ENCODE measurements at places on chromosomes 4 and X. TPM values are rescaled to one million over a fixed set of nuclear protein-coding genes. Genes with fewer than 3 reads are reported as not detected.
A peak's percentile ranks its signal among the peaks of the same experiment; 100 is the strongest.

DNA sequence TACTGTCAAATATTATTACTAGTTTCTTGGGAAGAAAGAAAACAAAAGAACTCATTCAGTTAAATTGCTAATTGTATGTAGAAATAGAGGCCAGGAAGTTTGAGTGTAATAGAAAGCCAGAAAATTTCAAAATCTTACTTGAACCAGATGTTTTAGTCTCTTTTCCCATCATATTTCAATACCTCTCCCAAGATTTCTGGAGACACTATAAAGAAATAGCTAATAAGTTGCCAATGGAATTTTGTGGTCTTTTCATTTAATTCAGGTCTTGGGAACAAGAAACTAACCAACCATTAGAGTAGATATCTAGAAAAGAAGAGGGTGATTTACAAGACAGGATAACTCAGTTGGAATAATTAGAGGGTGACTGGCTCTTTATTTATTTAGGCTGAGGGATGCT, 112.2 kb downstream of the AGTR2 start:
- no peaks in the 10 kb centered on the region for H3K36me3 ChIP-seq
- no peaks in the 10 kb centered on the region for H3K4me1 ChIP-seq
- DNase-seq, result no peak
- no peaks in the 10 kb centered on the region for H3K27me3 ChIP-seq

DNA sequence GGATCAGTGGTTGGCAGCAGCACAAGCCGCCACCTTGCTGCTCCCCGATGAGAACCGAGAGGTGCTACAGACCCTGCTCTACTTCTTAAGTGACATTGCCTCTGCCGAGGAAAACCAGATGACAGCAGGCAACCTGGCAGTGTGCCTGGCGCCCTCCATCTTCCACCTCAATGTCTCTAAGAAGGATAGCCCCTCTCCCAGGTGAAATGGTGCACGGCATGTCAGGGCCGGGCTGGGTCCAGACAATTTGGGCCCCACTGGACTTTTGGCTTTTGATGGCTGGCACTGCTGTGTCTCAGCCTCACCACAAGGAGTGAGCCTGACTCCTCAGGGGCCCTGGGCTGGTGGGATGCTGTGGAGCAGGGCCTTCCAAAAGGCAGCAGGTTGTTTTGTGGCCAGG, 74.1 kb downstream of the STARD8 start:
- peaks cover 2% of the 10 kb centered on the region for H3K36me3 ChIP-seq
- no peak overlapping the region for H3K4me3 ChIP-seq
- DNase-seq, result peak; percentile 46
- H3K27ac ChIP-seq, result no peak overlapping the region

- H3K27ac ChIP-seq, result no peak overlapping the region
- H3K27me3 ChIP-seq, result no peaks in the 10 kb centered on the region
- H3K4me1 ChIP-seq, result no peaks in the 10 kb centered on the region
- H3K36me3 ChIP-seq, result no peaks in the 10 kb centered on the region
- DNase-seq, result no peak
These were observed 53.0 kb downstream of the MID1IP1 start for GRCh38 chrX:38854305-38854704.

The GNRHR gene
- total RNA-seq, result not detected

GRCh38 chr4:118281611-118282442, 71.0 kb downstream of the PRSS12 start:
- no peaks in the 10 kb centered on the region for H3K27me3 ChIP-seq
- no peak for DNase-seq
- peak overlapping the region; percentile 84 for H3K27ac ChIP-seq

DNA sequence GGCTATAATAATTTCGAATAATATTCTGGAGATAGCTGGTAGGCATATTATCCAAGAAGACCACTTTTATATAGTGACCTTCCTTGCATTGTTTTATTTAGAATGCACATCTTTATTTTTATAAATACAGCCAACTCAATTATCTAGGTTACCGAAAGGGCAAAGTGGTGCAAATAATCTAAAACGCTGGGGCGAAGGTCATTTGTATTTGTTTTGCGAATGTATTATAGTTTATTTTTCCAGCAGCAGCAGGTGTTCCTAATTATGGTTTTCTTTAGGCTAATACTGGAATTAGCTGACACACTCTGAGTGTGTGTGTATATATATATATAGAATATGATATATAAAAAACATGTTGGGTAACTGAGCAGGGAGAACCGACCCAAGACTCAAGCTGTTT, 48.1 kb upstream of the RAP2C start:
- H3K4me3 ChIP-seq, result no peak overlapping the region
- no peaks in the 10 kb centered on the region for H3K36me3 ChIP-seq
- DNase-seq, result no peak
- H3K27me3 ChIP-seq, result no peaks in the 10 kb centered on the region

The TMEM129 gene
- 37.0 TPM for total RNA-seq

The LAGE3 gene
- total RNA-seq, result 19.8 TPM

DNA sequence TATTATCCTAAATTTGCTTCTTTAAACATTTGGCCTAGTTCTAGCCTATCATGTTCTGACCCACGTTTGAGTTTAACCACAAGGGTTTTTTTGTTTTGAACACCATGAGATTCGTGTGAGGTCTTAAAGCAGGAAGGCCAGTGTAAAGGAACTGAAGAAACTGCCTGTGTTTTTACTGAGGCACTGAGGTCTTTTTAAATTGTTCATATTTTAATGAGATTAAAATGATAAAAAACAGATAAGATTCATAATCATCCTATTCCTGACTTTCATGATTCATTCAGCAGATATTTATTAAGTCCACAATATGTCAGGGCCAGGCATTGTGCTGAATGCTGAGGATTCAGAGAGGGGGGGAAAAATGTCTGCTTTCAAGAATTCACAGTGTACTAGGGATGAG, 3.2 kb downstream of the RPS6KA3 start:
- H3K27me3 ChIP-seq, result no peaks in the 10 kb centered on the region
- no peak for DNase-seq
- peak overlapping the region; percentile 69 for H3K27ac ChIP-seq
- H3K4me1 ChIP-seq, result peaks cover 12% of the 10 kb centered on the region
- H3K36me3 ChIP-seq, result no peaks in the 10 kb centered on the region
- no peak overlapping the region for H3K4me3 ChIP-seq

The ANTXR2 gene
- 27.0 TPM for total RNA-seq

GRCh38 chr4:81038636-81039350, 8.3 kb downstream of the BMP3 start:
- H3K4me1 ChIP-seq, result no peaks in the 10 kb centered on the region
- H3K4me3 ChIP-seq, result no peak overlapping the region
- no peak overlapping the region for H3K27ac ChIP-seq
- H3K27me3 ChIP-seq, result peaks cover 22% of the 10 kb centered on the region
- H3K36me3 ChIP-seq, result no peaks in the 10 kb centered on the region
- no peak for DNase-seq

DNA sequence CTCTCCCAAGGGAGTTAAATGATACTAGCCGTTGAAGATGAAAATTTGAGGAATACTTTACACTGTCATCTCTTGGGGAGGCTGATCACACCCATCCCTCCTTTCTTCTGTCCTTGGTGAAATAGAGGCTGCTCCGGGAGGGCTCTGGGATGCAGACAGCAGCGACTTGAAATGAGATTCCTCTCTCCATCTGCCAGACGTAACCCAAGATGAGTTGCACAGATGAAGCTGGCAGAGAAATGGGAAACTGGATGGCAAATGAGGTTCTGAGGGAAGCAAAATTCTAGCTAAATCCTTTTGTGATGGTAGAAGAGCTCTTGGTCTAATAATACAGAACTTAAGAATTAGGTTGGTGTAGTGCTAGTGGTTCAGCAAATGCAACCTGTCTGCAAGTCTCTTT, 201.4 kb downstream of the AASDH start:
- no peaks in the 10 kb centered on the region for H3K27me3 ChIP-seq
- no peak overlapping the region for H3K4me3 ChIP-seq
- DNase-seq, result no peak
- H3K27ac ChIP-seq, result no peak overlapping the region
- peaks cover 8% of the 10 kb centered on the region for H3K4me1 ChIP-seq
- no peaks in the 10 kb centered on the region for H3K36me3 ChIP-seq

- peaks cover 4% of the 10 kb centered on the region for H3K27me3 ChIP-seq
- H3K27ac ChIP-seq, result no peak overlapping the region
- no peaks in the 10 kb centered on the region for H3K4me1 ChIP-seq
- no peak for DNase-seq
- H3K4me3 ChIP-seq, result no peak overlapping the region
These were observed 1.3 kb downstream of the ACE2 start for GRCh38 chrX:15599461-15599860.

The GPC3 gene
- 1.5 TPM for total RNA-seq

DNA sequence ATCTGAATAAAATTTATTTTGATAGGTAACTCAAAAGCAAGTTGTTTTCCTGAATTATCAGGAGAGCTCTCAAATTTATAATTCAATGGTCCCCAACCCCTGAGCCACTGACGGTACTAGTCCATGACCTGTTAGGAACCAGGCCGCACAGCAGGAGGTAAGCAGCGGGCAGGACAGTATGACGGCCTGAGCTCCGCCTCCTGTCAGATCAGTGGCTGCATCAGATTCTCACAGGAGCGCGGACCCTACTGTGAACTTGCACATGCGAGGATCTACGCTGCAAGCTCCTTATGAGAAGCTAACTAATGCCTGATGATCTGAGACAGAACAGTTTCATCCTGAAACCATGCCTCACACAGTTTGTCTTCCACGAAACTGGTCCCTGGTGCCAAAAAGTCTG, 37.9 kb upstream of the SEC24B start:
- no peak for DNase-seq
- H3K4me3 ChIP-seq, result no peak overlapping the region
- H3K4me1 ChIP-seq, result no peaks in the 10 kb centered on the region
- no peaks in the 10 kb centered on the region for H3K27me3 ChIP-seq

The TGIF2LX gene
- not detected for total RNA-seq

The NUDT11 gene
- total RNA-seq, result 8.9 TPM

The CXCL11 gene
- total RNA-seq, result not detected

The RHOXF2 gene
- not detected for total RNA-seq

GRCh38 chrX:10945498-10945897, 165.6 kb upstream of the HCCS start:
- no peak overlapping the region for H3K4me3 ChIP-seq
- no peaks in the 10 kb centered on the region for H3K36me3 ChIP-seq

- peaks cover 7% of the 10 kb centered on the region for H3K27me3 ChIP-seq
- no peaks in the 10 kb centered on the region for H3K36me3 ChIP-seq
- H3K4me1 ChIP-seq, result no peaks in the 10 kb centered on the region
- no peak overlapping the region for H3K4me3 ChIP-seq
- no peak for DNase-seq
These were observed 16.0 kb downstream of the XG start for GRCh38 chrX:2767631-2768455.

DNA sequence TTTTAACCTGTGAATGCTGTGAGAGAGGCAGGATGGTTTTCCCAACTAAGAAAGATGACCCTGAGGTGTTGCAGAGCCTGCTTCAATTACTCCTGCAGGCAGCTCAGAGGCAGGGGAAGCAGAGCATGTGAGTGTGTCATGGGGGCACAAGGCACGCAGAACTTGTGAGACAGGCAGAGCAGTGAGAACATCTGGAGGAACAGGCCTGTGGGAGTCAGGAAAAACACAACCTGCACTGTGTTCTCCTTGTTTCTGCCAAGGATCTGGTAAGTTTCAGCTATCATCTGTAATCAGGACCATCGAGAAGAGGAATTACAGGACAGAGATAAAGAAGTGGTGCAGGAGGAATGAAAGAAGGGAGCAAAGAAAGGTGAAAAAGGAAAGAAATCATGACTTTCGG, 741.8 kb upstream of the INTU start:
- H3K4me1 ChIP-seq, result peaks cover 20% of the 10 kb centered on the region
- DNase-seq, result no peak
- no peak overlapping the region for H3K4me3 ChIP-seq
- H3K36me3 ChIP-seq, result peaks cover 2% of the 10 kb centered on the region
- H3K27ac ChIP-seq, result no peak overlapping the region

The AMOT gene
- total RNA-seq, result 7.1 TPM

DNA sequence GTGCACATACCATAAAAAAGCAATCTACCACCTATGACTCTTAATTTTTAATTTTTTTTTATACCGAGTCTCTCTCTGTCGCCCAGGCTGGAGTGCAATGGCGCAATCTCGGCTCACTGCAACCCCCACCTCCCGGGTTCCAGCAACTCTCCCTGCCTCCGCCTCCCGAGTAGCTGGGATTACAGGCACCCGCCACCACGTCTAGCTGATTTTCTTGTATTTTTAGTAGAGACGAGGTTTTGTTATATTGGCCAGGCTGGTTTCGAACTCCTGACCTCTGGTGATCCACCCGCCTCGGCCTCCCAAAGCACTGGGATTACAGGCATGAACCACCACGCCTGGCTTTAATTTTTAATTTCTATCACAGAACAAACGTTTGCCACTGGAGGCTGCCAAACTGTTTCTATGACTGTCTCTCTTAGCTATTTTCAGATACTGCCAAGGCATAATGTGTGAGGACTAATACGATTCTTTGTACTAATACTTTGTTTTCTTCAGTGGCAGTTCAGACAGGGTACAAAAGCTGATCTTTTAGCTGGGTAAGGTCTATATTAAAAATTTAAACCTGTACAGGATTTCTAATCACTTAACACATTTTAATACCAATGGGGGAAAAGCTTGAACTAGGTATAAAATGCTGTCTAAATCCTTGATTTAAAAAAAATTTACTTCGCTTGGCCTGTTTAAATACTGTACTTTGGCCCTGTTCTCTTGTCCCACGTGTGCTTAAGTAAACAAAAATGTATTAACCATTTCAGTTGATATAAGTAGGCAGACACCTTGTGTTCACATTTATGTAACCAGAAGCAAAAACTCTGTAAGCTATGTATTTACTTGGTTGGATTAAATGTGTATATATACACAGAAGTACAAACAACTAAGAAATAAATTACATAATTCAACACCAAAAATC, 2.3 kb downstream of the PGRMC2 start:
- peaks cover 7% of the 10 kb centered on the region for H3K36me3 ChIP-seq
- H3K27me3 ChIP-seq, result no peaks in the 10 kb centered on the region
- H3K4me1 ChIP-seq, result peaks cover 61% of the 10 kb centered on the region
- H3K4me3 ChIP-seq, result peak overlapping the region; percentile 96
- no peak for DNase-seq
- H3K27ac ChIP-seq, result peak overlapping the region; percentile 96

DNA sequence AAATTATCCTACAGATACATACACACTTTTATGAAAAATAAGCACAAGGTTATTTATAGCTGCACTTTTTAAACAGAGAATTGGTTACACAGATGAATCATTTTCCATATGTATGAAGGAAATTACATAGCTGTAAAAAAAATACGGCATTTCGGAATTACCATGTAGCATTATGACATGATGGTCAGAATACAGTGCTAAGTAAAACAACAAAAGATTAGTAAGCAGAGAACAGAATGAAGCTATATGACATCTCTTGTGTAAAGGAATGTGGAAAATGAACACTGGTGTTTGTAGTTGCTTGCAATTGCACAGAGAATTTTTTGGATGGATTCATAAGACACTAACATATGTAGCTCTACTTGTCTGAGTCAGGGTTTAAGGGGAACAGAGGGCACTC, 1222.0 kb upstream of the PRKX start:
- H3K27ac ChIP-seq, result no peak overlapping the region
- no peaks in the 10 kb centered on the region for H3K27me3 ChIP-seq
- H3K4me1 ChIP-seq, result peaks cover 3% of the 10 kb centered on the region
- H3K36me3 ChIP-seq, result no peaks in the 10 kb centered on the region
- no peak for DNase-seq

DNA sequence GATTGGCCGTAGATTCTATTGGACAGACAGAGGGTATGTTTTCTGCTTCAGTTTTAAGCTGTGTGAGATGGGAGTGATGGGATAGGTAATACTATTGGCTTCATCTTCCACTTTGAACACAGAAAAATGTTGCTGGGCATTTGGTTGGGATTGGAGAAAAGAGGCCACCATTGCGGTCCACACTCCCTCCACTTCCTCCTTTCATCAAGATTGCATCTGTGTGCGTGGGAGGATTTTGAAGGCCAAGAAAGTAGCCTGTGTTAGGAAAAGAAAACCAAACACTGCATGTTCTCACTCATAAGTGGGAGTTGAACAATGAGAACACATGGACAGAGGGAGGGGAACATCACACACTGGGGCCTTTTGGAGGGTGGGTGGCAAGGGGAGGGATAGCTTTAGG, 56.4 kb downstream of the EGF start:
- no peaks in the 10 kb centered on the region for H3K4me1 ChIP-seq
- no peak overlapping the region for H3K27ac ChIP-seq
- no peaks in the 10 kb centered on the region for H3K36me3 ChIP-seq
- no peak for DNase-seq
- H3K4me3 ChIP-seq, result no peak overlapping the region

Measured in chondrocyte (in vitro differentiated cells).